ENCODE measurements at places on chromosomes 6 and 20.

DNA sequence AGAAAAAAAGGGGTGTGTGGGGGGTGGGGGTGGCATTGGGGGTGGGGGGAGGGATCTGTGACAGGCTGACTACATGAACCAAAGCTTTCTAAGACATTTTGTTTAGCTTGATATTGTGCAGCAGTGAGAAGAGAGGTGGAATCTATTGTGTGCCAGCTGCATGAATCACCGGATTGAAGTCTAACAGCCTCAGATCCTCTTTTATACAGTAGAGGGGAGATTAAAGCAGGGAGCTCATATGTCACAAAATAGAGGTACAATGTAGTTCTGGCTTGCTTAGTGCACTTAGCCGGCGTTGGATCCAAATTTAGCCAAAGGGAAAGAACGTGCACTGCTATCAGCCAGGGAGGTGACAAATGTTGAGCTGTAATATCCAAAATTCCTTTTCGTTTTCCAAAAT lies 404.2 kb upstream of the CITED2 start:
- no peak for DNase-seq

GRCh38 chr6:45474376-45474775 lies 96.6 kb upstream of the SUPT3H start:
- DNase-seq, result no peak

DNA sequence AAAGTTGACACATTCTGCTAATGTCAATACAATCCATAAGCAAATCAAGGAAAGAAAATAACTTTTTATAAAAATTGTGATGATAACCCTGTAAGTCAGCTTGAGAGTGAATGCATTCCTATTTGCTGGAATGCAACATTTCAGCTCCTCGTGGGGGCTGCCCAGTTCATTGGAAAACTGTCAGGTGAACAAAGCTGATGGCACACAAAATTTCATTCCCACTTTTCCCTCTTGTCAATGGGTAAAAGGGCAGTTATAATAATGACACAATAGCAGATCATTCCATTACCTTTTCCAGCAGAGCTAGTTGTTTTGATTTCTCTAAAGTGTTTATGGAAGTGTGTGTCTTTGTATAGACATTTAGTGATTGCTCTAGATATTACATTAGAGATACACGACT lies 1124.6 kb upstream of the MAP3K7 start:
- no peak for DNase-seq

DNA sequence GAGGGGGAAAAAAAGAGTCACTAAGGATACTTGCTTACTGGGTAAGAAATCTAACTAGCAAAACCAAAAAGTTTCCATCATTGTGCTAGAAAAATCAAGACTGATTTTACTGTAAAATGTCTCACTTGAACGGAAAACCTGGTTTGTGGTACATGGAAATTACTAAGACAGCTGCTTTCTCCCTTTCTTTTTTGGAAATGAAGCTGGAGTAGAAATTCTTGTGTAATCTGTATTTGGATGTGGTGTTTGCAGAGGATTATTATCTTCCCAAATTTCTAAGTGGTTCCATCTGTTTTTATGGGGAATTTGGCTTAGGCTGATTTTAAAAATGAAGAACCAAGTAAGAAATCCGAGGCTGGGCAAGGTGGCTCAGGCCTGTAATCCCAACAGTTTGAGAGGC lies 20.4 kb downstream of the EPB41L2 start:
- no peak for DNase-seq

GRCh38 chr6:169213814-169214520 lies 39.7 kb downstream of the THBS2 start:
- no peak for DNase-seq

- no peak for DNase-seq
Observed at GRCh38 chr6:71349395-71349794, 60.8 kb downstream of the OGFRL1 start.

DNA sequence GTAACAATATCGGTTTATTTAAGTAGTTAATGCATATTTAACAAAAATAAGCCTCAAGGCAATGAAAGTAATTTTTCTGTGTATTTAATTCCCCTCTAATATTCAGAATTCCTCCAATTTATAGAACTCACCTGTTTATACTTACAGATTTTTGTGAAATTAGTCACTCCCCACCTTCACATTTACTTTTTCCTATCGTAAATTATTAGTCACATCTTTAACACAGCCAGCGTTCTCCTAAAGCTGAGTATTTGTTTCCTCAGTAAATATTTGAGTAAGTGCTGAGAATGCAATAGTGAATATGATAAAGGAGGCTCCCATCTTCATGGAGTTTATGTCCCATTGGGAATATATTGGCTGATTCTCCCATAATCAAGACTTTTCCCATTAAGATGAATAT lies 88.0 kb downstream of the SYCP2 start:
- no peak for DNase-seq

- DNase-seq, result no peak
Observed at GRCh38 chr6:133591275-133591674, 297.6 kb upstream of the TCF21 start.

- no peak for DNase-seq
Observed at GRCh38 chr20:50471231-50471630, 39.0 kb upstream of the PTPN1 start.

DNA sequence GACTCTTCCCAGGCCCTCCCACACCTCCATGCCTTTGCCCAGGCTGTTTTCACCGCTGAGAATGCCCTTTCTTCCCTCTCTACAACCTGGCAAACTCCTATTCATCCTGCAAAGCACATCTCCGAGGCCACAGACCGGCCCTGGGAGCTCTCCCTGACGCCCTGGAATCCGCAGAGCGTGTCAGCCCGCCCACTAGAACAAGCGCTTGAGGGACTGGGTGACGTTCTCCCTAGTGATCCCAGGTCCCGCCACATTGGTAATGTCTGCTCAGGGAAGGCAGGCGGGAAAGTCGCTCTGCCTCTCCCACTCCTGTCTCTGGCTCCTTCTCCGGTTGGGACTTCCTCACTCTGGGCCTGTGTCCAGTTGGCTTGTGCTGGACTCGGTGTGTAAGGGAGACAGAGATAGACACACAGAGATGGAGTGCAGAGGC lies 61.6 kb downstream of the SRC start:
- no peak for DNase-seq

DNA sequence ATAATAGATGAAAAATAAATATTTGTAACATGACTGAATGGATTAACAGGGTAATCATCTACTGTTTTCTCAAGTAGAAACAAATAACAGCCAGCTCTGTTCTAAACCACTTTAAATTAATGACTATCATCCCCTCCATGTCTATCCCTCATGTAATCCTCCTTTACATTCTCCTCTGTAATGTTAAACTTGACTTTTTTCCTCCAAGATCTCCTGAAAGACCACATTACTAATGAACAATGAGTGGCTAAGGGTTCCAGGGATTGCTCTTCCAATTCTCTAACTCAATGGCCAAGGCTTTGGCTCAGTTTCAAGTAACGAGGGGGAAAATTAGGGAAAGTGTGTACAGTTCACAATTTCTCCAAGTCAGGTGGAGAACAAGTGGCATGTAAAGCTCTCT lies 37.6 kb upstream of the FBXL4 start:
- DNase-seq, result no peak

GRCh38 chr6:108797951-108798669 lies 50.1 kb upstream of the ARMC2 start:
- DNase-seq, result no peak

GRCh38 chr20:51447097-51447764 lies 95.3 kb downstream of the NFATC2 start:
- DNase-seq, result no peak

DNA sequence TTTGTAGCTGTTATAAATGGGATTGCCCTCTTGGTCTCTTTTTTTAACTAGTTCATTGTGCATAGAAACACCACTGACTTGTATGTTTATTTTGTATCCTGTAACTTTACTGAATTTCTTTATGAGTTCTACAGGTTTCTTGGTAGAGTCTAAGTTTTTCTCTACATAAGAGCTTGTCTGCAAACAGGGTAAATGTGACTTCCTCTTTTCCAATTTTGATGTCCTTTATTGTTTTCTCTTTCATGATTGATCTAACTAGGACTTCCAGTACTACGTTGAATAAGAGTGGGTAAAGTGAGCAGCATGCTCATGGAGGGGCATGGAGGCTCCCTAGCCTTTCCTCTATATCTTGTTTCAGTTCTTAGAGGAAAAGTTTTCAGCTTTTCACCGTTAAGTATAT lies 3.0 kb upstream of the WFDC10A start:
- DNase-seq, result no peak

GRCh38 chr20:31418307-31418706 lies 12.3 kb upstream of the DEFB121 start:
- DNase-seq, result no peak

DNA sequence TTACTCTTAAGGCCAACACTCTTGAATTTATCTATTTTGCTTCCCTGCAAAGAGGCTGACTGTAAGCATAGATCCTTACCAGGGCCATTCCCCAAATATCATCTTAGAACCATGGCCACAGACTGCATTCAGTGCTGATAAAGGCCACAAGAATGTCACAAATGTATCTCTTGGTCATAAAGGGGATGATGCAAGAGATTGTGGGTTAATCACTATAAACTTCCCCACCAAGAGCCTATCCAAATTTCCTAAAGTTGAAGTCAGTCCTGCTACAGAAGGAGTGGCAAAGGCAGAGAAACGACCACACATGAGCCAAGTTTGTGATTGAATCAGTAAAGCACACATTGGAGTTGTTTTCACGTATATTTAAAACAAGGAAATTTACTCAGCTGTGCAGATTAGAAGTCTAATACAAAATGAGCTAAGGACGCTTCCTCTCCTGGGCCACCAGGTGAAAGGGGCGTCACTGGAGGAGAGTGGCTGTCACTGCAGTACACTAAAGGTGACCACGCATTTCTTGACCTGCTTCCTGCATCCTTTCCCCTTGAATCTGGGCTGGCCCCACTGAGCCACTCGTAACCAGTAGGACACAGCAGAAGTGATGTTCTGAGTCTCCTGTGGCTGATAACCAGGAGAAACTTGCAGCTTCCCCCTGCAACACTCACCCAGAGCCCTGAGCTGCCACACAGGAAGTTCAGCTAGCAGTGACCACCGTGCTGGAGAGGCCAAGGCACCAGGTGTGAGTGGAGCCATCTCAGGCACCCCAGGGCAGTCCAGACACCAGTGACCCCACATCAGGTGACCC lies 181.9 kb downstream of the SYNDIG1 start:
- no peak for DNase-seq

DNA sequence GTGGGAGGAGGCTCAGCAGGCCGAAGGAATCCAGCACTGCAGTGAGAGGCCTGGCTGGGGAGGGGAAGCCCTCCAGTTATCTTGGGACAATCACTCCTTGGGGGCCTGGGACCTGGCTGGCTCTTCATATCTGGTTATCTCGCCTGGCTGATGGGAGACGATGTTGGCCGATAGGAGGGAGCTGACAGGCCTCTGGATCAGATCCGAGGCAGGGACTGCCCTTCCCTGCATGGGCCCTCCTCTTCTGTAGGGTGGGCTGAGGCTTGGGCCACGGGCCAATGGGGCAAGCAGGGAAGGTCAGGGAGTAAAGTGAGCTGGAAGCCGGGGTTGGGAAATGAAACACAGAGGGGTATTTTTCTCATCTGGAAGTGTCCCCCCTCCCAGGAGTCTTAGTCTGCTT lies 25.2 kb downstream of the MANBAL start:
- no peak for DNase-seq

GRCh38 chr6:161319231-161319630 lies 45.4 kb upstream of the AGPAT4 start:
- no peak for DNase-seq

DNA sequence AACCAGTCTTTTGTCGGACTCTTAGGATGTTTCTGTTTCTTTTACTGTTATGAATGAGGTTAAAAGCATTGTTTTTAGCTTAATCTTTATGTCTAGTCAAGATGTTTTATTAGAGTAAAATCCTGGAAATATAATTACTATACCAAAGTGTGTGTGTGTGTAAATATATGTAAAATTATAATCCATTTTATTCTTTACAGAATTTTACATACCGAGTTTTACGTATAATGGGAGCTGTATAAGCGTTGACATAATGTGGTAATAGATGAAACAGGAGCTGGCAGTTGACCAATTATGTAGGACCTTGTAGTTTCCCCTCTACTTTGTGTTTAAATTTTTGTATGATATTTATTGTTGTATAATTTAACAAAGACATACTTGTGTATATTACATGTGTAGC lies 16.7 kb downstream of the MAP3K4 start:
- no peak for DNase-seq

- DNase-seq, result no peak
Observed at GRCh38 chr6:35500782-35501181, 3.9 kb upstream of the TEAD3 start.
